ENCODE measurements at places on chromosomes 4 and X.

DNA sequence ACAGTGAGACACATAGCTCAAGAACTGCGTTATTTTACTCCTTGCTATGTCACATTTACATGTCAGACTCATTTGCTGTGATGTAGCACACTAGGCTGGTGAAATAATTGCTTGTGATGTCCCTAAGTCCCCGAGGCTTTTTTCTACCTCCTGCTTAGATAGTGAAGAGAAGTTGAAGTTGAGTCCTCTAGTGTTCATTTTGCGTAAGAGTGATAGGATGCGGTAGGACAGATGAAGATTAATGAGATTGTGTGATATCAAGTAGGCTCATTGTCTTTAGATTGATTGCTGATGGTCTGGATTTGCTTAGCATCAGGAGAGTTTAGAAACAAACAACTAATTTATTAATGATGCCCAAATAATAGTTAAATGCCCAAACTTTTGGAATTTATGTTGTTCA lies 173.6 kb upstream of the NUDT6 start:
- DNase-seq: peak; percentile 10

GRCh38 chr4:185654965-185655554 lies 119.8 kb upstream of the PDLIM3 start:
- no peak for DNase-seq

DNA sequence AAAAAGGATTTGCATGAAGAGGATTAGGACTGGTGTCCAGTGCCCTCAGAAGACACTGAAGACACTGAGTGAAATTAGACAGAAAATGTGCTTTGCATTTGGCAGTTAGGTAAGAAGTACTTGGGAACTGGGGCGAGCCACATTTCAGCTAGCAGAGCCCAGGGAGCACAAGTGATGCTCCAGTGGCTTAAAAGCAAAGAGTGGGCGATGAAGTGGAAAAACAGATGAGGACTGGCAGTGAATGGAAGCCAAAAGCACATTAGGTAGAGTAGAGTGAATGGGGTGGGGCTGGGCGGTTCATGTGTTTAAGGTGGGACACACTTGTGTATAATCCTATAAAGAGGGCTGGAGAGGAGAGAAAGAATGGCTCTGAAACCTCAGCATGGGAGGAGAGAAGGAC lies 18.4 kb downstream of the DCLK2 start:
- DNase-seq: no peak

GRCh38 chr4:60562334-60562733 lies 637.8 kb upstream of the ADGRL3 start:
- no peak for DNase-seq

- DNase-seq: peak; percentile 0
These were observed 929.1 kb downstream of the STIM2 start for GRCh38 chr4:27789773-27790172.

GRCh38 chrX:39766085-39766726 lies 331.6 kb downstream of the BCOR start:
- DNase-seq: no peak

- DNase-seq: no peak
These were observed 73.2 kb upstream of the C1QTNF7 start for GRCh38 chr4:15354371-15355297.

DNA sequence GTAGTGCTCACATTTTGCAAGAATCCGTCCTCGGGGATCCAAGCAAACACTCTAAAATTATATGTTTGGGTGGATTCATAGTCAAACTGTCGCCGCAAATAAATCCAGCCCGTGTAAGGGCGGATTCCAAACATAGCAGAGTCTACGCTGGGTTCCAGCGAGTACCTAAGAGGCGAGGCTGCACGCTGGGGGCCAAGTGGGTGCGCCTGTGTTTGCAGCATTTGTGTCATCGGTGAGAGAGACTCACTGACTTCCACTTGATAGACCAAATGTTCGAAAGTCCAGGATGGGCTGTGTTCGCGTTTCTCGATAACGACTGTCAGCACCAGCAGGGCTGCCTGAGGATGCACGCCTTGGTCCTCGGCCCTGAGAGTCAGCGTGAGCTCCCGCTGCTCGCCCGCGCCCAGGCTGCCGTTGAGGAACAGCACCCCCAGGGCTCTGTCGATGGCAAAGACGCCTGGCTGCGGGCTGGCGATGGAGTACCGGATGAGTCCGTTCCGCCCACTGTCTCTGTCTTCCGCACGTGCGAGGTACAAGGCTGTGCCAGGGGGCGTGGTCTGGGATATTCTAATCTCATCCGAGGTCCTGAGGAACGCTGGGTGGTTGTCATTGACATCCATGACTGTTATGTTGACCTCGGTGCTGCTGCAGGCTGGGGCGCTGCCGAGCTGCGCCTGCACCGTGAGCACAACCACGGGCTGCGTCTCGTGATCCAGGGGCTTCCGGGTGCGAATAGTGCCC lies 158.7 kb downstream of the DCHS2 start:
- no peak for DNase-seq

DNA sequence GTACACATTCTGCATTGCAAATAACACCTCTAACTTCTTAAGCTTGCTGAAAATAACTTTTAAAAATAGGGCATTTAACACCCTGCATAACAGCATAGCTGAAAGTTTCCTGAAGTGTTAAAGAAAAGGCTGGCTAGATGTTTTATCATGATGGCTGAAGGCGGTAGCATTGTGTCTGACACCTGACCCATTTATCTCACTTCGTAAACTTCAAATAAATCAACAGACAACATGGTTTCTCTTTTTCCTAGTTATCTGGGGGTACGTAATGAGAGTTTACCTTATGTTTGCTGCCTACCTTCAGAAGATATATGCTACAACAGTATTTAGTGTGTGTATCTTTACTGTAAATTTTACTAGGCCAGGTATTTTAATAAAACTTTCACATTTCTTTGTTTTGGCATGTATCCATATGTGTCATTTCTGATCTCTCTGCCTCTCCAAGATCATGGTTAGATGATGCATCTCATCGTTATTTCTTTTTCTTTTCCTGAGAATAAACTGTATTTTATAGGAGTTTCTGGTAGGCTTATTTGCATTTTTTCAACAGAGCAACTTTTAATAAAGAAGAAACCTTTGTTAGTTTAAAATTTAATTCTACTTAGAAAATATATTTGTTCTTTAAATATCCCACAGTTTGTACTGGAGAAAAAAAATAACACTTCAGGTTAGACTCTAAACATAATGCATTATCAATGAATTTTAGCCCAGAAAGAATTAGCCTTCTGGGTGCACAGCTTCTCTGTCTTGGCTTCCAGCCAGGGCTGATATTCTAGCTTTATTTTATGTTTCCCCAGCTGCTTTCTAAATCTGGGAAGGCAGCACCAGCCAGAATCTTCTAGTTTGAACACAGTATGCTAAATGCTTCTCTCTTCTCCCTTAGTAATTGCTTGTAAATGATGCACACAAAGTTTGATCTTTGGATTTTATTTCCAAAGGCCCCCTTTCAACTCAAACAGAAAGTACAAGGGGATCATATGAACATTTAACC lies 2.9 kb downstream of the NDST4 start:
- DNase-seq: no peak

DNA sequence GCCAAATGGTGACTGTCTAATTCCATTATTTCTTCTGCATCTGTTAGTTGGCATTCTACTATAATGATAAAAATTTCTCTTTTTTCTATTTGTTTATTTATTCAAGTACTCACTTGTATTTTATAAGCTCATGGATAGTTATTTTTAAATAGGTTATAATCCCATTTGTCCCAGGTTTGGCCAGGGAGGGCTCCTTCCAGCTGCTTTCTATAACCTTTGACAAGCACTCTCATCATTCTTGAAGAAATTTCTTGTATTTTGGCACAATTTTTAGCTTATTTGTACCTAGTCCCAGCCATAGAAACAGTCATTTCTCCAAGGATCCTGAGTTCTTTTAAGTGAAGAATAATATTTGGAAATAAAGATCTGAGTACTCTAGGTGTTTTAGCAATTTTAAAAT lies 1038.6 kb upstream of the AGA start:
- DNase-seq: no peak

GRCh38 chr4:4499438-4500123 lies 42.3 kb downstream of the STX18 start:
- no peak for DNase-seq

DNA sequence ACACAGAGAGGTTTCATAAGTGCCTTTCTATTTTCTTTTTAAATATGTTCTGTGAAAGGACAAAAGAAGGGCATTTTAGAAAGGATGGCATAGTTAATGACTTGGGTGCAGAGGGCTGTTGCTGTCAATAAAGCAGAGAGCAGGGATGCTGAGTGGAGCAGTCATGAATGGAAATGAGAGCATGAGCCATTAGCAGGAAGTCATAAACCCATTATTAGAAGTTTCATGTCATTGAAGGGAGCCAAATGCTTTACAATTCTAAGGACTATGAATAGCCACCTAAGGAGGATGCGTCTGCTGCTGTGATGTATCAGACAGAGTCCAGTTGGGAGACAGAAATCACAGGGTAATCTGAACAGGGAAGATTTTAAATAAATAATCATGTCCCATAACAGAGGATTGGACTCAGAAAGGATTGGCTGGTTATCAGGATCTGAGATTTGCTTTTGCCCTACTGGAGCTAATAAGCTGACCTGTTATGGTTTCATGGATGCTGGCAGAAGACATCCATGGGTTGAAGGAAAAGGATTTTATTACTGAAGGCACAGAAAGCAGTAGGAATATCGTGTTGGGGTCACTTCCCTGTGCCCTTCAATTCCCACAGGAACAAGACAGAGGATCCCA lies 47.5 kb upstream of the WDR19 start:
- no peak for DNase-seq

- DNase-seq: peak; percentile 65
These were observed 266.8 kb downstream of the C4orf33 start for GRCh38 chr4:129362691-129363274.

DNA sequence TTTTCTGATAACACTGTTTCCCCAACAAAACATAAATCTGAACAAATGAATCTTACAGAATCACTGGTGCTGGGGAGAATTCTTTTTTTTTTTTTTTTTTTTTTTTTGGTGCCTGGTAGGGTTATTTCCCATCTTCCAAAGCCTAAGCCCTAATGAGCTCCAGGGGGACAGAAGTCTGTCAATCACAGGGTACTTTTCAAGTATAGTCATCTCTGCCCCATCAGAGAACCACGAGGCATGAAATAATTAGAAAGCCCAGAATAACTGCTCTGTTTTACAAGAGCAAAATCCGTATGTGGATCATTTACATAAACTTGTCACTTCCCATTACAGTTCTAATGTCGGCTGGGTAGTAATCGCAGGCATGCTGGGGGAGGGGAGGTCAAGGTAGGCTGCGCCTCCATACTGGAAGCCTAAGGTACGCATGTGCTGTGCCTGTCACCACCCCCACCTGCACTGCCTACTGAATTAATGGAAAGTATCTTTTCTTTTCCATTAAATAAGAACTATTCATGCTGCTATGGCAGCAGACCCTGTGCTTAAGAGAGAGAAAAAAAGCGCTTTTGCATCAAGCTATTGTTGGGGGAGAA lies 164.7 kb upstream of the LEF1 start:
- no peak for DNase-seq

DNA sequence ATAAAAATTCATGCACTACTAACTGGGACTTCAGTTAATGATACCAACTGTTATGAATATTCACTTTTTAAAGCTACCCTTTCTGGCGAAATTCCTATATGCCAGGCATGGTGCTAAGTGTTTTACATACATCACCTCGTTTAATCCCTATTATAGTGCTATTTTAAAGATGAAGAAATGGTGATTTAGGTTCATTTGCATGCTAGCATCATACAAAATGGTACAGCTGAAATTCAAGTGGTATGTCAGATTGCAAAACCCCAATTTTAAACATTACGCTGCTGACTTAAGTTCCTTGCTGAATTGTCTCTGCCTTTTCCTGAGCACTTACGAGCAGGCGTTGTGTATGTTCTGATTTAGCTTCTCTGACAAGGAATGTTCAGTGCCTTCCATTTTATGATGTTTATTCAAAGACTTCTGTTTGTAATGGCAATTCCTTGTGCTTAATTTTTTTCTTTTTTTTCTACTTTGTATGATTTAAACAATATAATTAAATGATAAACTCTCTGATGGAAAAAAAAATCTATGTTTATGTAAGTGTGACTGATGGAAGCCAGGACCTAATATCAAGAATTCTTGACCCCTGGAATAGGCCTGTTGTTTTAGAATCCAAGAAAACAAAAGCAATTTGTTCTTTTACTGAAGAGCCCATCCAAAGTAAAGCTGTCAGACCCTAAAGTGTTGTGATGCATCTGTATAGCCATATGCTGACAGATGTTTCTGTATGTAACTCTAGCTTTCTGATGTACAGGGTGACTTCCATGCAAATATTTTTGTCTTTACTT lies 148.1 kb downstream of the PCDH7 start:
- DNase-seq: no peak

DNA sequence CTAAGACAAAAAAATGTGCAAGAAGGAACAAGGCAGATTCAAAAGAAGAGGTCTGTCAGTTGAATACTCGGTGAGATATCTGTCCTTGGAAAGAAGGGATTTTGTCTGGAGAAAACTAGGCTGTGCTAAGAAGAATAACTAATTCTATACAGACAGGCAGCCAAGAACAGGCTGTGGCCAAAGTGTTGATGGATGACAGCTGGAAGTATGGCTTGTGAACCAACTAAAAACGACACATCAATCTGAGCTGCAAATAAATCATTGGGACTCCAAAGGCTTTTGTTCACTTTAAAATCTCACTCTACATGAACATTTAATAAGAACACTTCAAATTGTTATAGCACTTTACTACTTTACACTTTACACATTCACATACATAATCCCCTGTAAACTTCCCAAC lies 70.5 kb upstream of the IGSF1 start:
- DNase-seq: no peak

GRCh38 chr4:103012060-103012459 lies 7.4 kb downstream of the SLC9B1 start:
- DNase-seq: peak; percentile 12

- DNase-seq: no peak
These were observed 85.5 kb downstream of the SNCA start for GRCh38 chr4:89751416-89751815.

Measured in ACHN (cell line).